ENCODE measurements at places on chromosomes 4 and X.

DNA sequence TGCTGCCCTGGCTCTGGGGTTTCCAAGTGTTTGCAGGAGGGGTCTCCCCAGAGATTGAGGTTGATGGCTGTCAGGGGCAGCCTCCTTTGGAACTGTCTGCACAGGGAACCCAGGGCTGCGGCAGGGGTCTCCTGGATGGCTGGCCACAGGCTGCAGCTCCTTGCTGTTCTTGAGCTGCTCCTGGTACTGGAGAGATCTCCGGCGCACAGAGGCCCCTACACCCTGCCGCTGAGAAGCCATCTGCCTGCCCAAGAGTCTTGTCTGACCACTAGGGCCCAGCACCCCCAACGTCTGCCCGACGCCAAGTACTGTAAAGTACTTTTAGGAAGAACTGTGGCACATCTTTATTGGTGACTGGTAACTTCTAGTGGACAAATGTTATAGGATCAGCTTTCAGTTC, 13.5 kb downstream of the STIM2 start:
- DNase-seq = no peak

DNA sequence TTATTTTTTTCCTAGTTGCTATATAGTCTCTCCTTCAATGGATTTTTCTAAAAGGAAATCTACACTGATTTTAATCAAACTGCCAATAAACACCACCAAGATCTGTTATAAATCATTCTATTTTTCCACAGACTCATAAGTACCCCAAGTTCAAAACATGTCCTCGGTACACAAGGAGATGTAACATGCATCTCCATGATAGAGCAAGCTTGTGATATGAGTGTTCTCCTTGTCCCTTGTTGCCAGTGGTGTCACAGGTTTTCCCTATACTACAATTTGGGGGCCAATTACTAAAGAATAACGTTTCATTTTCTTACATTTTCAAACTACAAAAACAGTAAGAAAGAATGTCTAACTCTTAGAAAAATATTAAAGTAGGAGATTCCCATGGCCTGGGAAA, 491 bp downstream of the ARHGEF6 start:
- no peak for DNase-seq

DNA sequence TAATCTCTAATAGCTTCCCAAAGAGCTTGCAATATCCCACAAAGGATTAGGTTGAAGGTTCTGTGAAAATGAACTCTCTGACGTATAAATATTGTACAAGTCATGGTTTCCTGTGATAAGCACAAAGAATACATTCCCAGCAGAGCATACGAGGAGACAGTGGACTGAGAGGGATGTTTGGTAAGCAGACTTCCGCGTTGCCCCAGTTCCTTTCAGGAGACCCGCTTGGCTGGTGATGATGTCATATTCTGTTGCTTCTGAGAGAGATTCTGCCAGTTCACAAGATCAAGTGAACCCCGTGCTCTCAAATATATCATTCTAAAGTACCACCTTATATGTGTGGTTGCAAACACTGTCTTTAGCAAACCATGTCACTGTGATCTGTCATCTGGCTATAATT, 323.9 kb upstream of the CASK start:
- DNase-seq = peak; percentile 7

DNA sequence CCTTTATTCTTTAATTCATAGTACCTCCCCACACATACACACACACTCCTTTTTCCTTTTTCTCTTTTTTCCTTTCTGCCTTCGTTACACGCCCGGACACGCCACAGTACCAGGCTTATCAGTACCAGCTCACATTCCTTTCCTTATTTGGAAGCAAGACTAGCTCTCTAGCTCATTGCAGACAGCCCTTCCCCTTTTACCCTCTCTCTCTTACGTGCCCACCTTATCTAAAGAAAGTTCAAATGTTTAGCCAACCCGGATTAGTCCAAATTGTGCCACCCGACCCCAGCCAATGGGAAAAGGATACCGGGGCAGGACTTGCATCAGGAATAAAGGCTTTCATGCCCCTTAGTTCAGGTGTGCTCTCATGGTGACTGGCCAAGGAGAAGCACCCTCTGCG, 194.7 kb upstream of the VCX3A start:
- DNase-seq = no peak

GRCh38 chr4:995311-996026, 2.3 kb upstream of the SLC26A1 start:
- DNase-seq = no peak
